Activated CD4-positive, alpha-beta T cell treated with anti-CD3 and anti-CD28 coated beads, Interleukin-2, amount 10 ng/mL, durations not matched to agents 7 days and 5 days (primary cell): ENCODE measurements at places on chromosomes 1 and 21. TPM values are rescaled to one million over a fixed set of nuclear protein-coding genes. Genes with fewer than 3 reads are reported as not detected.

KCNE2 gene
- not detected for total RNA-seq

CRB1 gene
- total RNA-seq, result not detected

GRCh38 chr21:28804089-28804670 is 188.5 kb downstream of the LTN1 start:
- no peaks in the 10 kb centered on the region for H3K27me3 ChIP-seq
- H3K4me1 ChIP-seq, result no peaks in the 10 kb centered on the region
- peaks cover 32% of the 10 kb centered on the region for H3K36me3 ChIP-seq
- H3K4me3 ChIP-seq, result no peak overlapping the region
- no peak overlapping the region for H3K27ac ChIP-seq

- H3K27me3 ChIP-seq, result peaks cover 2% of the 10 kb centered on the region
- no peaks in the 10 kb centered on the region for H3K36me3 ChIP-seq
- H3K4me1 ChIP-seq, result no peaks in the 10 kb centered on the region
- no peak for DNase-seq
- H3K27ac ChIP-seq, result no peak overlapping the region
Observed at GRCh38 chr1:199646761-199647160, 380.7 kb upstream of the NR5A2 start.

DNA sequence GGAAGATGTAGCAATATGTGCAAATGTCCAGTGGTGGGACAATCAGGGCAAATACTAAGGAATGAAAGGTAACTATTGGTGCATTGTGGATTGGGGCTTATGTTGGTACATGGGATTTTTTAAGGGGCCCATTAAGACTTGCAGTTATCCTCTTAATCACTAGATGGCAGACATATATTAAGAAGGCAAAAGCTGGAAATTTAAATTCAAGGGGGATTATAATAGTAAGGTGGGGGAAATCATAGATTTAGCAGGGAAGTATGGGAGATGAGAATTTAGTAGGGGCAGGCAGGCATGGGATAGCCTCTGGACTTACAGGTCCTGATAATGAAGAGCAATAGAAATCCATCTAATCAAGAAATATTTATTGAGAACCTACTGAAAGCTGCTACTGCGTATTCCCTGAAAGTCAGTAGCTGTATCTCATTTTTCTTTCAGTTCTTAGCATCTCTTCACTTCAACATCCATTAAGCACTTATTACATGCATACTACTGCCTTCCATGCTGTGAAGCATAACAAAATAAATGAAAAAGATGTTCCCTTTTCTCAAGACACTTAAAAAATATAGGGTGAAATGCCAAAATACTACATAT is 251.8 kb downstream of the CRB1 start:
- H3K27me3 ChIP-seq, result no peaks in the 10 kb centered on the region
- H3K4me3 ChIP-seq, result no peak overlapping the region
